Activated naive CD8-positive, alpha-beta T cell treated with anti-CD3 and anti-CD28 coated beads, Interleukin-2, amount 10 ng/mL, durations not matched to agents 7 days and 5 days (primary cell): ENCODE measurements at places on chromosomes 2 and 18. TPM values are rescaled to one million over a fixed set of nuclear protein-coding genes. Genes with fewer than 3 reads are reported as not detected.

DNA sequence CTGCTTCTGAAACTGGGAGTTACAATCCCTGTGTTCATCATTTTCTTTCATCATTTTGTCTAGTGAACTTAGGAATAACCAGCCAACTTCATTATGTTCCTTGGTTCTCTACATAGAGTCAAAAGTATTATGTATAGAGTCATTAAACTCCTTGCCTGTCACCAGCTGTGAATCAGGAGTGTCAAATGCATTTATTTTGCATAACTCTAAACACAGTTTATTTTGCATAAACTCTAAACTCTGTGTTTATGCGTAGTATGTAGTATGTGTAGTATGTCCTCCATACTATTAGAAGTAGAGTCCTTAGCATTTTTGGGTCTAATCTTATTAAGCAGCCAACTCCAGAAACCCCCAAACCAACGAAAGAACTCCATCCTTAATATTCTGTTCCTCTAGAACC is 164.4 kb downstream of the EVA1A start:
- H3K4me1 ChIP-seq, result no peaks in the 10 kb centered on the region
- H3K4me3 ChIP-seq, result no peak overlapping the region
- DNase-seq, result no peak
- no peak overlapping the region for H3K27ac ChIP-seq
- no peaks in the 10 kb centered on the region for H3K36me3 ChIP-seq

GRCh38 chr2:172179045-172179701 is 76.5 kb upstream of the DLX2 start:
- no peaks in the 10 kb centered on the region for H3K36me3 ChIP-seq
- no peak overlapping the region for H3K4me3 ChIP-seq
- peaks cover 10% of the 10 kb centered on the region for H3K4me1 ChIP-seq
- no peak overlapping the region for H3K27ac ChIP-seq
- DNase-seq, result no peak
- peaks cover 8% of the 10 kb centered on the region for H3K27me3 ChIP-seq

GRCh38 chr2:206515580-206515979 is 72.2 kb downstream of the ADAM23 start:
- no peak overlapping the region for H3K4me3 ChIP-seq
- H3K4me1 ChIP-seq, result no peaks in the 10 kb centered on the region
- no peak for DNase-seq
- H3K27me3 ChIP-seq, result peaks cover 25% of the 10 kb centered on the region

The MRPL30 gene
- 22.2 TPM for total RNA-seq
